Motor neuron (in vitro differentiated cells): ENCODE measurements at places on chromosomes 2 and 18. TPM values are rescaled to one million over a fixed set of nuclear protein-coding genes. Genes with fewer than 3 reads are reported as not detected.

DNA sequence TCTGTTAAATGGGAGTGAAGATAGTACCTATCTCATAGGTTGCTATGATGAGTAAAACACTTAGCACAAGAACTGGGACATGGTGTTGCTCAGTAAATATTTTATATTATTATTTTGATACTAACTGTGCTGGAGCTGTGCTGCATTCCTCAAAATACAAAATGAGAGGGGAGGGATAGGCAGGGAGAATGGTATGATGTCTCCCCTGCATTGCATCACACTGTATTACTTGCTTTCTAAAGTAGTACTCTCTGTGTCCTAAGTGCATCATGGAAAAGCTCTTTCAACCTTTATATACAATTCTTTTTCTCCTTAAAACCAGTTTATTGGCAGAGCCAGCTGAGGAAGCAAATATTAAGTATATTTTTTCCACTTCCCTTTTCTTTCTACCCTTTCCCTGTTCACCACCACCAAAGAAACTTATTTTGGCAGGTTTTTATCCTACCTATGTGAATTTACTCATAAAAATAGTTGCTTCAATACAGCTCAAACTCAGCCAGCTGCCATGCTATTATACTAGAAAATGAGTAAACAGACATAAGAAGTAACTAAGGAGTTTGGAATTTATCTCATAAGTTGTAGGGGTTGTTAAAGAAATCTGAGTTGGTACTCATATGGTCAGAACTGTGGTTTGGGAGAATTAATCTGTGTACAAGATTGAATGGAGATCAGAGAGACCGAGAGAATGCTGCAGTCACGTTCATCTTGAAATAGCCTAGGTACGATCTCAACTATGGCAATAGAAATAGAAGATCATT, 60.3 kb downstream of the EHBP1 start:
- ATAC-seq: no peak

DNA sequence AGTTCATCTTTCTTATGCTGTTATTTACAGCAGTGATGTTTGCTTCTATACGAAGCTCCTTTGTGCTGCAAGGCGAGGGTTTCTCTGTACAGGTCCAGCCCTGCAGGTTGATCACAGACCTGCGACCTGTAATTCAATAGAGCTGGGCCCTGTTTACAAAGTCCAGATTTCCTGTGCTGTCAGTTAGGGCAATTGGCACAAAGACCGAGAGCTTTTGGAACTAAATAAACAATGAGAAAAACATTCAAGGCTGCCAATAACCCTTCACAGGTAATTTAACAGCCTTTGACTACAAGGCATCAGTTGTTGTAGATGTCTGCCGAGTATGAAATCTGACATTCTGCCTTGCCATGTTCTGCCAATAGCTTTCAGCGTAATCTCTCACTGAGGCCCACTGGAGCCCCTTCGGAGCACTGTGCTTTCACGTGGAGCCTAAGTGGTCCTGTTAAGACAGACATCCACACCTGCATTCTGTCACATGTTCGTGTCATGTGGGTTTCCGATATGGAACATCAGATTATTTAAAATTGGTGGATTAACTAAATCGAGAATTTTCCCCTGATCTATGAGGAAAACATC, 232.5 kb downstream of the PTGR3 start:
- ATAC-seq: no peak

DNA sequence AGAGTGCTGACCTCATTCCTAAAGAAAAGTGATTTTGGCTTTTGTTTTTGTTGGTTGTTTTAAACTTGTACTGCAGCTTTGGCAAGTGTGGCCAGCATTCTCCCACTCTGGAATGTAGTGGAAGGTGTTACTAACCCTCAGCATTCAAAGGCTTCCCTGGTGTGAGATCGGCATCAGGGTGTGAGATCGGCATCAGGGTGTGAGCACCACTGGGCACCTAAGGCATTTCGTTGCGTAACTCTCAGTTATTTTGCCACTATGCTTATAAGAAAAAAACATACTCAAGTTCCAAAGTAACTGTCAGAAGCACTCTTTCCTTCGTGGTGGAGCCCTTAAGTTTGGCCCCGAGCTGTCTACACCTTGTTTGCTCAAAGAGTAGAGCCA, 1.7 kb downstream of the CYBRD1 start:
- no peak for ATAC-seq

GRCh38 chr2:45849491-45850283, 198.2 kb downstream of the PRKCE start:
- ATAC-seq: no peak

DNA sequence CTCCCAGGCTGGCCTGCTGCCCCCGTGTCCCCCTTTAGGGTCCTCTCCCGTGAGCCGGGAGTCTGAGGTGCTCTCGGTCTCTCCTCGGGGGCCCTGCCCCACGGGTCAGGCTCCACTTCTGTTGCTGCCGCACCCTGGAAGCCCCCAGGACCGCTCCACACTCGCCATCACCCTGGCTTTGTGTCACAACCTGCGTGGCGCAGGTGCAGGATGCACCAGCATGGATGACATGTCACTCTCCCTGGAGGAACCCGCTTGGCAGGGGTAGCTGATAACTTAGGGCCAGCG, 10.8 kb upstream of the ARHGEF4 start:
- no peak for ATAC-seq

GRCh38 chr2:170215021-170215420, 37.1 kb downstream of the MYO3B start:
- no peak for ATAC-seq

The CCDC141 gene
- under 0.01 and 0.19 TPM in 2 replicates for total RNA-seq

The NCKAP5 gene
- 1.3 and 2.2 TPM in 2 replicates for total RNA-seq

The ONECUT2 gene
- 0.38 and 0.49 TPM in 2 replicates for total RNA-seq

The FNDC4 gene
- 5.2 and 6.4 TPM in 2 replicates for total RNA-seq
